ENCODE measurements at places on chromosomes 1 and 21.

GRCh38 chr1:160206421-160207117 lies 1.4 kb downstream of the PEA15 start:
- DNase-seq = no peak

GRCh38 chr1:160134791-160135572 lies 16.4 kb upstream of the ATP1A4 start:
- DNase-seq = no peak

DNA sequence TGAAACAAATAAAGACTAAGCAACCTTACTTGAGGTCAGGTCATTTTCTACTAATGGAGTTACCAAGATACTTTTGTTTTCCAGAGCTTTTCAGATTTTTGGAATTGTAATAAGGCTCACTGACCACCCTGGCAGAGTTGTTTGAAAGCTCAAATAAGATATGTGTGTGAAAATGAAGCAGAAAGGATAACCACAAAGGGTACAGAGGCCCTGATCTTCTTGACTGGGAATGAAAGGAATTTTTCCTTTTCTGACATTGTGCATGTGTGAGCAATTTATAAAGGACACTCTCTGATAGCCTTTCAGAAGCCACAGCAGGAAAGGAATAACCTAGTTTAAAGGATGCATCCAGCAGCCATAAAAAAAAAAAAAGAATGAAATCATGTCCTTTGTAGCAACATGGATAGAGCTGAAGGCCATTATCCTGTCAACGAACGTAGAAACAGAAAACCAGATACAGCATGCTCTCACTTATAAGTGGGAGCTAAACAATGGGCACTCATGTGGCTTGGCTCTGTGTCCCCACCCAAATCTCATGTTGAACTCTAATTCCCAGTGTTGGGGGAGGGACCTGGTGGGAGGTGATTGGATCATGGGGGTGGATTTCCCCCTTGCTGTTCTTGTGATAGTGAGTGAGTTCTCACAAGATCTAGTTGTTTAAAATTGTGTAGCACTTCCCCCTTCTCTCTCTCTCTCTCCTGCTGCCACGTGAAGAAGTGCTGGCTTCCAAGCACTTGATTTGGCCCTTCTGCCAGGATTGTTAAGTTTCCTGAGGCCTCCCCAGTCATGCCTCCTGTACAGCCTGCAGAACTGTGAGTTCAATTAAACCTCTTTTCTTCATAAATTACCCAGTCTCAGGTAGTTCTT lies 3.1 kb upstream of the SRP9 start:
- no peak for DNase-seq

DNA sequence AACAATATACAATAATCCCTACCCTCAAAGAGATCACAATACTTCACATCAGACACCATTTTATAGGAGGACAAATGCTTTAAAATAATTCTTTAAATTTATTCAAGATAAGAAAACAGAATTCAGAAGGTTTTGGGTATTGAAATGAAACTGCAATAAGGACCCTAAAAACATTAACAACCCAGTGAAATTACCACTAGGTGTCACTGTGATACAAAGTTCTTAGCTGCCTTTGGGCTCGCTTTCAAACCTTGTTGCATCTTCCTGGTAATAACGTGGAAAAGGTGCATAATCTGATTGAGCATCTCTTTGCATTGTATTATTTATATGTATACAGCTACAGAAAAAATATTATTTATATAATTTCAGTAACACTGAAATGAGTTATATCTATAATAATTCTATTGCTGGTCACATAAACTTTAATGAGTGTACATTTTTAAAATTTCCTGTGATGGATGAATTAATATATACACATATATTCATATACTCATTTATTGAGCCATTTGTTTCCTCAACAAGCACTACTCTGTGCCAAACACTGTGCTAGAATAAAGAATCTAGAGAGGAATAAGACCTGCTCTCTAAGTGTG lies 185.2 kb downstream of the FAF1 start:
- DNase-seq = no peak

- DNase-seq = no peak
Observed at GRCh38 chr1:77592906-77593305, 89.6 kb downstream of the ZZZ3 start.

GRCh38 chr1:217969428-217969827 lies 315.7 kb upstream of the RRP15 start:
- no peak for DNase-seq

DNA sequence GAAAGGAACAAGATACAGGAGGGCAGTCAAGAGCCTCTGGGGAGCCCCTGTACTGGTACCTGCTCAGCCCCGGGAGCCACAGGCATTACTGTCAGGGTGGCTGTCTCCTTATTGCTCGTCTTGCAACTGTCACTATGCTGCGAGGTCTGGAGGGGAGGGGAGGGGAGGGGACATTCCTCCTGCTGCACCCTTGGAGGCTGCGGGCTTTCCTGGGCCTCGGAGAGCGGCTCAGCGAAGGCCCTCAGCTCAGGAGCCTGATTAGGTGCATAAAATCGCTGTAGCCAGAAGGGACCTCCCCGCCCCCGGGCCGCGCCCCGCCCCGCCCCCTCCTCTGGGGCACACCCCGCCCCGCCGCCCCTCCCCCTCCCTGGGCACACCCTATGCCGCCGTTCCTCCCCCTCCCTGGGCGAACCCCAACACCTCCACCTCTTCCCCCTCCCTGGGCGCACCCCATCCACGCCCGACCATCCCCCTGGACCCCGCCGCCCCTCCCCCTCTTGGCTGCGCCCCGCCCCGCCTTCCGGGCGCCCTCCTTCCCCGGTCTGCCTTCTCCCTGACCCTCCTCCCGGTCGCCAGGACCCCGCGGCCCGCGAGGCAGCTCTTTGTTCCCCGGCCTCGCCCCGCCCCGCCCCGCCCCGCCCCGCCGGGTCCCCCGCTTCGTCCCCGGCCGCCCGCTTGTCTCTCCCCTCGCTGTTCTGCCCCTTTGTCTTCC lies 35.5 kb downstream of the CACHD1 start:
- peak; percentile 24 for DNase-seq

- DNase-seq = no peak
Observed at GRCh38 chr1:213953806-213954205, 34.0 kb upstream of the PROX1 start.

DNA sequence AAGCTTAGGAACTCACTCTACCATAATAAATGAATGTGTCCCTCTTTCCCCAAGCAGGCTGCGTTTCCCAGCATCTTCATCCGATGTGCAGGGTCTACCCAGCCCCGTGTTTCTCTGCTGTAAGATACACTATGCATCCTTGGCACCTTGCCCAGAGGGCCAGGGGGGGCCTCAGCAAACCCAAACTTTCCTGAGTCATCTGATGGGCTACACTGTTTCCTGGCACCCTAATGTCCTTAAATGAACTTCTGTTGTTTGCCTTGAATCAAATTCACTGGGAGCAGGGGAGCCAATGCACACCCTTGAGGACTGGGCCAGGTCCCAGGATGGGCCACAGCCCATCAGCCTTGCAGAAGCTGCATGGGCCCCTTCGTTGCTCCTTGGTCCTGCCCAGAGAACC lies 145.5 kb downstream of the IGSF21 start:
- DNase-seq = no peak

DNA sequence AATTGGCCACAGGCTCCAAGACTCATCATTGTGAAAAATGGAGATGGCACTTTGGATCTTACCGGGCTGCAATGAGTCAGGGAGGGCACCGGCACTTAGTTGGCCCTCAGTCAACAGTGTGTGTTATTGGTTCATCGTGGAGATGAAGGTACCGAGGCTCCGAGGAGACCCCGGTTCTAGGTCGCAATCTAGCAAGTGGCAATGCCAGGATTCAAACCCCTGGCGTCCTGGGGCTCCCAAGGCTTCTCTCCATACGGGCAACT lies 49.0 kb upstream of the ACOT11 start:
- no peak for DNase-seq

- DNase-seq = no peak
Observed at GRCh38 chr21:18142655-18143054, 102.0 kb upstream of the CHODL start.

DNA sequence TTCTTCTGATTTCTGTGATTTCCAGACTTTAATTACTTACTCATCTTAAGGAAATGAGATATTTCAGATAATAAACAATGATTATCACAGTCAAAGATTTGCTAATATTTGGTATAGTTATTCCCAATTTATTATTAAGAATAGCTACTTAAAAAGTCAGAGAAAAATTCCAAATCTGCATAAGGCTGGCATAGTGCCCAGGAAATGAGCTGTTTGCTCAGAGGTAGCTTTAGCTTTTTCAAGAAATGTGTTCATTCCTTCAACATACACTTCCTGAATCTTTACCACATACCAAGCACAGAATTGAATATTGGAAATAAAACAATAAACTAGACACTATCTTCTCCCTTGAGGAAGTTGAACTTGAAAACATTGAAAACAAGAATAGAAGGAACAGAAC lies 44.3 kb upstream of the KCNK1 start:
- DNase-seq = no peak

DNA sequence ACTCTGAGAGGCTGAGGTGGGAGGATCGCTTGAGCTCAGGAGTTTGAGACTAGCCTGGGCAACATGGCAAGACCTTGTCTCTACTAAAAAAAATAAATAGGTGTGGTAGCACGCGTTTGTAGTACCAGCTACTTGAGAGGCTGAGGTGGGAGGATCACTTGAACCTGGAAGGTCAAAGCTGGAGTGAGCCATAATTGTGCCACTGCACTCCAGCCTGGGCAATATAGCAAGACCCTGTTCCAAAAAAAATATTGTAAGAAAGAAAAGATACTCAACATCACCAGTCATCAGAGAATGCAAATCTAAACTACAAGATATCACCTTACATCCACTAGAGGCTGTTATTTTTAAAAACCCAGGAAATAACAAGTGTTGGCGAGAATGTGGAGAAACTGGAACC lies 32.5 kb downstream of the ZNF644 start:
- no peak for DNase-seq

- DNase-seq = no peak
Observed at GRCh38 chr1:30753660-30754123, 3.9 kb downstream of the LAPTM5 start.

DNA sequence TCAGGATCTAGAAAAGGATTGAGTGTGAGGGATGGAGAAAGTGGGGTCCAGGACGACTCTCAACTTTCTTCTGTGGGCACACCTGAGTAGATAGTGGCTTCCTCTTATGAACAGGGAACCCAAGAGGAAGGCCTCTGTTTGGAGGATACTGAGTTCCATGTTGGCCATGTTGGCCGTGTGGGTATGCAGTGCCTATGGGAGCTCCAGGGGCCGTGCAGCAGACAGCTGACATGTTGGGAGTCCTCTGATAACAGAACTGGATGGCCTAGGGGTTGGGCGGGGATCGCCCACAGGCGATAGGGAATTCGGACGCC lies 43.0 kb downstream of the TMEM53 start:
- DNase-seq = no peak

- DNase-seq = no peak
Observed at GRCh38 chr21:21688889-21689288, 690.7 kb downstream of the NCAM2 start.

GRCh38 chr1:221937155-221937953 lies 195.5 kb upstream of the DUSP10 start:
- no peak for DNase-seq

- DNase-seq = no peak
Observed at GRCh38 chr21:25963181-25963580, 207.4 kb downstream of the APP start.

GRCh38 chr1:199976496-199977144 lies 50.9 kb upstream of the NR5A2 start:
- no peak for DNase-seq

DNA sequence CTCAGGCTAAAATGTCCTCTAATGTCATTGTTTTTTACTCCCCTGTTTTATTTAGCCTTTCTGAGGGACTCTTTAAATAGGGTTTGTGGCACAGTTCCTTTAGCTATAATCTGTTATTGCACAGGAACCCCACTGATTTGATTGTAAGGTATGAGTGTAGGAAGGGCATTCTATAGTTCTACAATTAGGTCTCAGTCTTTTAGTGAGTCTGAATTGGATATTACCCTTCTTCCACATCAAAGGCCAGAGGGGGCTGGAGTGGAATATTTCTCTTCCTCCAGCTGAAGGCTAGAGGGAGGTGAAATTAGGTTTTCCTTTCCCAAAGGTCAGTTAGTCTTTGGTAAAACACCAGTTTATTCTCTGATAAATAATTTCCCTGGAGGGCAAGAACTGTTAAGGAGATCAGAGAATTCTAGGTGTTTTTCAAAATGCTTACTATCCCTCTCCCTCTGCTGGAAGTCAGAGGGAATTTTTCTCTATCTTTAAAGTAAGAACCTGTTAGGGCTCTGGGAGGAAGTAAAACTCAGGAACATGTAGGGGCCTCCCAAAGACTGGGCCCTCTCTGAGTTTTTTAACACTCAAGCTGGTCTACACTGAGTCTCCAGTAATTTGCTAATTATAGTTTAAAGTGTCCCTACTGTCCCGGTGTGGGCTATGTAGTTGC lies 176.3 kb upstream of the ZNHIT6 start:
- DNase-seq = no peak

- no peak for DNase-seq
Observed at GRCh38 chr1:24058671-24059455, 53.1 kb downstream of the MYOM3 start.

GRCh38 chr1:38331496-38332210 lies 285.1 kb upstream of the POU3F1 start:
- no peak for DNase-seq

Data from activated T-cell treated with anti-CD3 and anti-CD28 coated beads for 4 hours (primary cell).